A549 treated with GW870086 at 1 μM for 4 hours (cell line): ENCODE measurements at places on chromosomes 6 and 20. TPM values are rescaled to one million over a fixed set of nuclear protein-coding genes. Genes with fewer than 3 reads are reported as not detected.

Gene RNF144B
- total RNA-seq, result 0.08 to 0.50 TPM (median 0.31 TPM) in 5 replicates

Gene SLC52A3
- 0.24 to 0.71 TPM (median 0.40 TPM) in 5 replicates for total RNA-seq

Gene LIN28B
- total RNA-seq, result 0.97 to 1.6 TPM (median 1.4 TPM) in 5 replicates

Gene FHL5
- not detected in 5 replicates for total RNA-seq

Gene CLVS2
- 0.07 to 0.32 TPM (median 0.15 TPM) in 5 replicates for total RNA-seq

Gene PRPH2
- total RNA-seq, result not detected in 5 replicates

Gene EPHA7
- total RNA-seq, result 0.05 to 0.18 TPM (median 0.09 TPM) in 5 replicates

Gene TNFRSF6B
- 0.14 to 0.95 TPM (median 0.74 TPM) in 4 of 5 replicates, not detected in the other for total RNA-seq

Gene VGLL2
- total RNA-seq, result not detected in 5 replicates
